ENCODE measurements at places on chromosomes 5 and 9. TPM values are rescaled to one million over a fixed set of nuclear protein-coding genes. Genes with fewer than 3 reads are reported as not detected.

- DNase-seq, result no peak
Measured at GRCh38 chr5:42810834-42811590, 680 bp downstream of the SELENOP start.

The S100Z gene
- total RNA-seq, result 3.2 TPM

DNA sequence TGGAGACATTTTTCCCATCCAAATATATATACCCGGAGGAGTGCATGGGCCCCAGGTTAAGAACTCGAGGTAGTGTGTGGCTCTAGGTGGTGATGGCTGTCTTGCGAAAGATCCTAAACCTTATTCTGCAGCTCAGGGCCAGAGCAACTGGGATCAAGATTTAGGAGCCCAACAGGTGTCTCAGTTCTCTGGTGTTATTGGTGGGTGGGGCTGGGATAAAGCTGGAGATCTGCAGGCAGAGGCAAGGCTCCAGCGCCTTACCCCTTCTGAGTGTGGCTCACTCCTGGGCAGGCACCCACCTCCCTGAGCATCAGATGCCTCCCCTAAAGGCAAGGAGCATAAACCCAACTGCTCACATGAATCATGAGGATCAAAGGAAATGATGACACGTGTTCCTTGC is 11.2 kb downstream of the UBE2QL1 start:
- no peak for DNase-seq

DNA sequence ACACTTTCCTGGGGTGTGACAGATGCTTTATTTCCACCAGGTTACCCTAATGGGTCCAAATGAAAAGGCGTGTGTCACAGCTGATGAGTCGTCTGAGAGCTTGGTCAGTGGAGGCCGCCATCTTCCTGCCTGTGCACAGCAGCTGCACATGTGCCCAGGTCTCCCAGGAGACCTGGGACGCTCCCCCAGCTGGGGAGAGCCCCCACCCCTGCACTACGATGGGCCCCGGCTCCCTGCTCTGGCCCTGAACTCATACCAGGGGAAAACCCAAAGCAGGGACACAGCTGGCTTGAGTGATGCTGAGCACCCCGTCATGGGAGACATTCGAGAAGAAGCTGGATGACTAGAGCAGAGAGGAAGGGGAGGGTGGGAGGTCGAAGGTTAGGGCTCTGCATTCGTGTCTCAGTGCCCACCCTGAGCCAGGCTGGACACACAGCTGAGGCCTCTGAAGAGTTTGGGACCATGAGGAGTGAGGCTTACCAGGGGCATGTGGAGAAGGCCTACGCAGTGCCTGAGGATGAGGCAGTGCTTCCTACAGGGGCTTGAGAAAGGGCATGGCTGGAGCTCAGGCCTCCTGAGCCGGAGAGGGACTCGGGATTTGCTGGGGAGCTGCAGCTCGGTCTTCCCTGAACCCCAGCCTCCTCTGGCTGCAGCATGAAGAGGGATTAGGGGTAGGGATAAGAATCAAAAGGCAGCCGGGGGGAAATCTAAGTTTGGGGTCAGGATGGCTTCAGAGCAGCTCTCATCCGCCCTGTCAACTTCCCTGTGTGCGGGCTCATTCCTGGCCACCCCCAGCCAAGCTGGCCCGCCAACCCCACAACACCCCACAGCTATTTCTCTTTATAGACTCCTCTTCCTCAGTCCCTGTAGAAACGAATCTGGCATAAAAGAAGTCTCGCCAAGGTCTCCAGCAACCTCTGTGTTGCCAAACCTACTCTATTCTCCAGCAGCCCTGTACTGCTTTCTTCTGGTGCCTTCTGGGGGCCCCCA is 42.2 kb upstream of the RNU6ATAC start:
- no peak for DNase-seq

- DNase-seq, result no peak
Measured at GRCh38 chr5:136043551-136043950, 14.8 kb downstream of the TGFBI start.

All from activated CD8-positive, alpha-beta T cell treated with anti-CD3 and anti-CD28 coated beads, Interleukin-2, amount 10 ng/mL, durations not matched to agents 7 days and 5 days (primary cell).